ENCODE measurements at places on chromosomes 7 and 10.
A peak's percentile ranks its signal among the peaks of the same experiment; 100 is the strongest.

GRCh38 chr10:124010024-124010423 lies 83.4 kb downstream of the CHST15 start:
- DNase-seq: no peak

DNA sequence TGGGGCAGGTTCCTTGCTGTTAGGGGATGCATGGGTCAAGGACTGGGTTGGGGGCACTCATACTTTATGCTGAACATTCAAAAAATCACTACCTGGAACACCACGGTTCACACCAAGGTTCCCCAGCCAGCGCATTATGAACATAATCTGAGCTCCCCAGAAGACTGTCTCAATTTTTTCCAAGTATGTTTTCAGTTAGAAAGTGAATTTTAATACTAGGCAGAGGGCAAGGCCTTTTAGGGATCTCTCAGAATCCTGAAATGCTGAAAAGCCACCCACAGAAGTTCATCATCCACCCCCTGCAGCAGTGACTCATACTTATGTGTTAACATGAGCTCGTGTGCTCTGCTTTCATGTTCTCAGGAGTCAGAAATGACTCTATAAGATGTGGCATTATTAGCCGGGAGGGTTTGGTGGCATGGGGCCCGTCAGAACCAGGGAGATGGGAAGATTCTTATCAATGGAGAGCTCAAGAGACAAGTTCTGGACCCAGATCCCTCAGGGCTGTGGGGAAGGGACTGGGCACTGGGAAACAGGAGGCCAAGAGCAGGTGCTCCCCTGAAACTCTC lies 185.2 kb upstream of the ITGB1 start:
- DNase-seq: peak; percentile 88

DNA sequence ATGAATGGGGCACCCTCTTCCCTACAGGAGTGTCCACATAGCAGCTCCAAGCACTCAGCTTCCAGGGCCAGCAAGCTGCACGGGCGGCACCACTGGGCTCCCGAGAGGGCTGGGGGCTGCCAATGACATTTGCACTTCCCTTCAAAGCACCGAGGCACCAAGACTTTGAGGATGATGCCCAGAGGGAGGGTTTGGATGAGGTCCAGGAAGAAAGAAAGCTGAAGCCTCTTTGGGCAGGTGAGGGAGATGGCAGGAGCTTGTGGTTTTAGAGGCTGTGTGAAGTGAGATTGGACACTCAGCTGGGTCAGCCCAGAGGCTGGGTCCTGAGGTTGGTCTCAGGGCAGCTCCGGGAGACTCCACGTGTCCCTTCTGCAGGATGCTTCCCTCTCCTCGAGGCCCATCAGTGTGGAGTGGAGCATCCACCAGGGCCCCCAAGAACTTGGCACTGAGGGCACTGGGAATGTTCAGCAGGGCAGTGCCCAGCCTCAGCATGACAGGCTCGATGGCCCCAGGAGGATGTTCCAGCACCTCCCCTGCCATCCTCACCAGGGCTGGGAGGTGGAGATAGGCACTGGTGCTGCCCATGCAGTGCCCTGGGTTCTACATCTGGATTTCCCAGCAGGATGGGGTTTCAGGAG lies 54.9 kb upstream of the IGFBP3 start:
- no peak for DNase-seq

GRCh38 chr7:44232396-44232795 lies 31.6 kb downstream of the YKT6 start:
- no peak for DNase-seq

DNA sequence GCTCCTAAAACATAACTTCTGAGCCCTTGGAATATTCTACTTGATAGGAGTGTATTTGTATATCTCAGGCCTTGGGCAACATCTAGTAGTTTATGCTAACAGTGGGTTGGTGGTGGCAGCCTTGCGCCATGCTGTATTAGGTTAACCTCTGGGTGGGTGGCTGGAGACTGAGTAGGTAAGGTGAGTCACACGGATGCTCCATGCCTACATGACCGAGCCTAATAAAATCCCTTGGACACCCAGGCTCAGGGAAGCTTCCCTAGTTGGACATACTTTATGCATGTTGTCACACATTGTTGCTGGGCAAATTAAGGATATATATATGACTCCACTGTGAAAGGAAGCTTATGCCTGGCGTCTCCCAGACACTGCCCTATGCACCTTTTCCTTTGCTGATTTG lies 6.0 kb upstream of the DAGLB start:
- no peak for DNase-seq

Data from activated CD4-positive, alpha-beta T cell treated with anti-CD3 and anti-CD28 coated beads, Interleukin-10, Interleukin-2, amounts not matched to agents 100 ng/mL and 50 ng/mL, durations not matched to agents 16 hours and 8 hours (primary cell).